ENCODE measurements at places on chromosomes 2 and 18.

GRCh38 chr2:67130531-67131256 is 266.4 kb upstream of the ETAA1 start:
- no peak overlapping the region for H3K4me3 ChIP-seq
- H3K36me3 ChIP-seq, result no peaks in the 10 kb centered on the region
- H3K27me3 ChIP-seq, result no peaks in the 10 kb centered on the region
- no peak overlapping the region for H3K27ac ChIP-seq
- H3K4me1 ChIP-seq, result no peaks in the 10 kb centered on the region

- no peak overlapping the region for H3K27ac ChIP-seq
- no peak overlapping the region for H3K4me3 ChIP-seq
- H3K36me3 ChIP-seq, result peaks cover 55% of the 10 kb centered on the region
- DNase-seq, result no peak
Measured at GRCh38 chr2:101837354-101837753, 139.8 kb downstream of the MAP4K4 start.

GRCh38 chr2:140529706-140530105 is 1601.1 kb downstream of the LRP1B start:
- H3K36me3 ChIP-seq, result no peaks in the 10 kb centered on the region
- no peaks in the 10 kb centered on the region for H3K27me3 ChIP-seq
- DNase-seq, result no peak
- H3K4me1 ChIP-seq, result no peaks in the 10 kb centered on the region

DNA sequence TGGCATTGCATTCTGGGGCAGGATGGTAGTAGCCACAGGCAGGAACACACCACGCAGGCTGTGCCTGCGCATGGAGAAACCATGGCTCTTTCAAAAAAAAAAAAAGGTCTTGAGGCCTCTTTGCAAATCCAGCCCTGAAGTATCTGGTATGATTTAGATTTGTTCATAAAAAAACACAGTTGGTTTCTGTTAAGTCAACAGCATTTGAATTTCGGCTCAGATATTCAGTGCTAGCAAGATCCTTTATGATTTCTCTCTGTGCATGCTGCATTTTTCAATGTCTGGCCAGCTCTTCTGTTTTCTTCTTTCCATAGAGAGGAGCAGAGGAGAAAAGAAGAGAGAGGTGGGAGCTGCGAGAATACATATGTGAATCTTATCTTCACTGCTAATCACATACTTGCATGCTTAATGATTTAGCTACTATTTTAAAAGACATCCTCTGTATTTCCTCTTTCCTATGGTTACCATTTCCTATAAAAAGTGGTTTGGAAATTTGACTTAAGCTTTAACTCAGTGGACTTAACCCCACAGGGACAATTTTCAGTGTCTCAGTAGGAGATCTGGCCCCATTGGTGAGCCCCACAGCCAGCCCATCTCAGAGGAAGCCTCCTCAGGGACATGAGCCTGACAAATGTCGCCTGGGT is 214.3 kb upstream of the APCDD1 start:
- H3K4me1 ChIP-seq, result no peaks in the 10 kb centered on the region
- H3K4me3 ChIP-seq, result no peak overlapping the region
- H3K27me3 ChIP-seq, result peaks cover 1% of the 10 kb centered on the region
- no peaks in the 10 kb centered on the region for H3K36me3 ChIP-seq

DNA sequence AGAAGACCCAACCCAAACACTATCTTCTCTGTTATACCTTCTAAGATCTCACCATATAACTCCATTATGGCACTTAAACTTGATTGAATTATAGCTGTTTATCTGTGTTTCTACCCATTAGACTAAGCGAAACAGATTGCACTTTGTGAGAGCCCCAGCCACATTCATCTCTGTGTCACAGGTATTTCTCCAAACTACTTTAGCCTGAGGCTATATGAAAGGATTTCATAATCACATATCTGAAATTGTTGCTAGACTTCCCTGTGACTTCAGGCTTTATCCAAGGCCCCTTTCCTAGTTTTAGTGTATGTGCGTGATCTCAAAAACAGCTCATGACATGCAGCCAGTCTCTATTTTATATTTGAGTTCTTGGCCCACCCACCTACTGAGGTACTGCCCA is 745.0 kb upstream of the ACVR2A start:
- no peaks in the 10 kb centered on the region for H3K36me3 ChIP-seq
- no peak overlapping the region for H3K4me3 ChIP-seq
- no peaks in the 10 kb centered on the region for H3K4me1 ChIP-seq
- no peak for DNase-seq

DNA sequence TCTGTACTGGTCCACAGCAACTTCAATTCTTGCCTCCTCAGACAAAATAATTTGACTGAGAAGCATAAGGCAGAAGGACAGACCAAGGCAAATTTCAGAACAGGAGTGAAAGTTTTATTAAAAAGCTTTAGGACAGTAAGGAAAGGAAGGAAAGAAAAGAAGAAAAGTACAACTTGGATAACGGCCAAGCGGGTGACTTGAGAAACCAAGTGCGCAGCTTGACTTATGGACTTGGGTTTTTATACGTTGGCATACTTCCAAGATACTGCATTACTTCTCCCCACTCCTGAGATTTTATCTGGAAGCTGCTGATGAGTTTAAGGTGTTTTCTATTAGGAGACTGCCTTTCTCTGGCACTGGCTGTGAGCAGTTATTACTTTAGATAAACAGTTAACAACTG is 64.7 kb downstream of the CCDC178 start:
- no peak overlapping the region for H3K27ac ChIP-seq
- no peak overlapping the region for H3K4me3 ChIP-seq
- H3K4me1 ChIP-seq, result no peaks in the 10 kb centered on the region

- no peaks in the 10 kb centered on the region for H3K27me3 ChIP-seq
- DNase-seq, result no peak
- H3K4me1 ChIP-seq, result peaks cover 25% of the 10 kb centered on the region
- peak overlapping the region; percentile 27 for H3K4me3 ChIP-seq
- peaks cover 2% of the 10 kb centered on the region for H3K36me3 ChIP-seq
Measured at GRCh38 chr2:112812318-112813267, 24.0 kb downstream of the IL1B start.

DNA sequence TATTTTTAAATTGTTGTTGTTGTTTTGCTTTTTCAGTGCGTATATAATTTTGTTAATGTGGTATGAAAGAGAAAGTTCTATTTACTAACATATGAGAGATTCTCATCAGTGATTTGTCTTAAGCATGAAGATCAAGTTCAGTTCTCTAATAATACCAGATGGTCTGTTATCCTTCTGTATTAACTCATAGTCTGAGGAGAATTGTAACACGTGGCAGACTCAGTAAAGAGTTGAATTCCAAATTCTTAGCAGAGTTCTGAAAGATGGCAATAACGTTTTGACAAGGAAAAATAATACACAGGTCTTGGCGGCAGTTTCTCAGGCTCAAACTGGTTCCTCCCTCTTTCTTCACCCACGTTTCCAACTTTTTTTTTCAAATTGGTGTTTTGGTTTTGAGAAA is 17.2 kb upstream of the COL3A1 start:
- H3K27ac ChIP-seq, result no peak overlapping the region
- H3K27me3 ChIP-seq, result no peaks in the 10 kb centered on the region
- H3K4me3 ChIP-seq, result no peak overlapping the region
- DNase-seq, result no peak

- no peaks in the 10 kb centered on the region for H3K27me3 ChIP-seq
- peaks cover 5% of the 10 kb centered on the region for H3K4me1 ChIP-seq
- no peaks in the 10 kb centered on the region for H3K36me3 ChIP-seq
- DNase-seq, result no peak
- no peak overlapping the region for H3K27ac ChIP-seq
Measured at GRCh38 chr2:58862244-58862643, 621.1 kb upstream of the FANCL start.

GRCh38 chr2:161992531-161992930 is 81.5 kb downstream of the DPP4 start:
- DNase-seq, result peak; percentile 90
- H3K4me1 ChIP-seq, result peaks cover 62% of the 10 kb centered on the region
- peak overlapping the region; percentile 98 for H3K27ac ChIP-seq
- H3K4me3 ChIP-seq, result peak overlapping the region; percentile 85
- H3K27me3 ChIP-seq, result no peaks in the 10 kb centered on the region
- peaks cover 64% of the 10 kb centered on the region for H3K36me3 ChIP-seq

DNA sequence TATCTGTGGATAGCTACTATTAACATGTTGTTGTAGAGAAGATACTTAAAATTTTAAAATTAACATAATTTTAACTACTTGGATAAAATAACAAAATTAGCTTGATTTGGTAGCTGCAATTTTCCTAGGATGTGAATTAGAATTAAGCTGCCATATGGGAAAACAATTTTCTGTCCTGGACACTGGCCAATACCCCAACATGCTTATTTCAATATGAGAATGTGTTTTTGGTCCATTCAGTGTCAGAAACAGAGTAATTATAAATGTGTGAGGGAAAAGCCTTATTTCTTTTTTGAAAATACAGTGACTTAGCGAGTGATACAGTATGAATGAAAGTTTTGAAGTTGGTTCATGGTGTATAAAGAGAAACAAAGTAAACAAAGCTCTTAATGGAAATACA is 948.3 kb upstream of the GYPC start:
- DNase-seq, result no peak
- no peaks in the 10 kb centered on the region for H3K36me3 ChIP-seq
- H3K4me3 ChIP-seq, result no peak overlapping the region
- H3K27me3 ChIP-seq, result no peaks in the 10 kb centered on the region
- no peaks in the 10 kb centered on the region for H3K4me1 ChIP-seq
- H3K27ac ChIP-seq, result no peak overlapping the region

DNA sequence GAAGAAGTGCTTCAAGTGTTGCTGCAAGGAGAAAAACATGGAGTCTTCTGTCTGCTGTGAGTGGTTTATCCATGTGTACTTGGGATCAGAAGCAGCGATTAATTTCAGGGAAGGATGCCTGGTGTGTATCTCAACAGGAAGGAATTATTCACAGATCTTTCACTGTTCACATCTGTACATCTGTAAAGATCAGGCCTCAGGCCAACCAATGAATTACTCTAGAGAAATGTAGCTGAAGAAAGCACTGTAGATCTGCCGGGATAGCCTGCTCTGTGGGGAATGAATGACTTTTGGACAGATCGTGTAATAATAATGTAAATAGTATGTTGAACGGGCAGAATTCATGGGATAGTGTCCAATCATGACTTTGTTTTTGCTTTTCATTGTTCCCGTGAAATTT is 54.0 kb upstream of the SPP2 start:
- H3K27me3 ChIP-seq, result peaks cover 7% of the 10 kb centered on the region
- H3K4me1 ChIP-seq, result peaks cover 23% of the 10 kb centered on the region
- no peaks in the 10 kb centered on the region for H3K36me3 ChIP-seq
- H3K27ac ChIP-seq, result no peak overlapping the region
- no peak for DNase-seq
- H3K4me3 ChIP-seq, result no peak overlapping the region

- H3K27me3 ChIP-seq, result peaks cover 5% of the 10 kb centered on the region
- no peak overlapping the region for H3K4me3 ChIP-seq
- H3K4me1 ChIP-seq, result peaks cover 17% of the 10 kb centered on the region
- no peak overlapping the region for H3K27ac ChIP-seq
- peaks cover 3% of the 10 kb centered on the region for H3K36me3 ChIP-seq
Measured at GRCh38 chr2:162342841-162343240, 1.1 kb upstream of the GCA start.

GRCh38 chr2:10271509-10271908 is 31.2 kb upstream of the HPCAL1 start:
- H3K4me1 ChIP-seq, result peaks cover 6% of the 10 kb centered on the region
- H3K36me3 ChIP-seq, result no peaks in the 10 kb centered on the region
- no peak for DNase-seq
- no peak overlapping the region for H3K27ac ChIP-seq
- no peak overlapping the region for H3K4me3 ChIP-seq

- H3K4me3 ChIP-seq, result no peak overlapping the region
- DNase-seq, result no peak
- H3K36me3 ChIP-seq, result peaks cover 40% of the 10 kb centered on the region
- H3K27me3 ChIP-seq, result no peaks in the 10 kb centered on the region
Measured at GRCh38 chr2:240128608-240129145, 7.4 kb downstream of the COPS9 start.

DNA sequence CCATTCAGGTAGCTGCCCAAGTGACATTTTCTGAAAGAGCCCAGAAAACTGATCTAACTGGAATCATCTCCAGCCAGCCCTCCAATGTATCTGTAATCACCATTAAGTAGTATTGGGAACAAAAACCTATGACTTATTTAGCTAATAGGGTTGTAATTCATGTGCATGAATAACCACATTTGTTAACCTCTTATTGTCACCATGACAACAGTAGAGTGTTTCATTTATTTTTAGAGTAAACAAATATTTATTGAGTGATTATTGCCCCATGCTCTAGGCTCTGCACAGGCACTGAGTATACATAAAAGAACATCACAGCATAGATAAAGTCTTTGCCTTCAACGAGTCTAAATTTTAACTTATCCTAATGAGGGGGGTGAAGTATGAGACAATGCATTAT is 265.4 kb upstream of the UBE2E3 start:
- DNase-seq, result no peak
- no peaks in the 10 kb centered on the region for H3K36me3 ChIP-seq
- no peaks in the 10 kb centered on the region for H3K4me1 ChIP-seq
- H3K27ac ChIP-seq, result no peak overlapping the region
- no peak overlapping the region for H3K4me3 ChIP-seq

DNA sequence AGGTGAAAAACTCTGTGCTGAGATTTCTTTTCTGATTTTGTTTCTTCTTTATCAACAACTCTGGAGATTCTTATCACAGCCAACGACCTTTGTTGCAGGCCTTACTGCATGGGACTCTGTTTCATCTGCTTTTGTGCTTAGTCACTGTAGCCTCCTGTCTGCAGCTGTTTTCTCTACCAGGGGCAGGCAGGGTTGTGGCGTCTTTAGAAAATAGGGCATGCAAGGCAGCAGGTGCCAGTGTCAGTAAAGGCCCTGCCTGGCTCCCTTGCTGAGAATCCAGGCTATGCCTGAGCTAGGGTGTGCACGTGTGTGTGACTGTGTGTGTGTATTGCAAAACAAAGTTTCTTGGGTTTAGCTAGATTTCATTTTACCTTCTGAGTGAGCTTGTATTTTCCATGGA is 14.6 kb upstream of the SLC9A2 start:
- no peaks in the 10 kb centered on the region for H3K4me1 ChIP-seq
- H3K27me3 ChIP-seq, result peaks cover 21% of the 10 kb centered on the region
- H3K27ac ChIP-seq, result no peak overlapping the region
- H3K4me3 ChIP-seq, result no peak overlapping the region
- no peaks in the 10 kb centered on the region for H3K36me3 ChIP-seq
- no peak for DNase-seq

DNA sequence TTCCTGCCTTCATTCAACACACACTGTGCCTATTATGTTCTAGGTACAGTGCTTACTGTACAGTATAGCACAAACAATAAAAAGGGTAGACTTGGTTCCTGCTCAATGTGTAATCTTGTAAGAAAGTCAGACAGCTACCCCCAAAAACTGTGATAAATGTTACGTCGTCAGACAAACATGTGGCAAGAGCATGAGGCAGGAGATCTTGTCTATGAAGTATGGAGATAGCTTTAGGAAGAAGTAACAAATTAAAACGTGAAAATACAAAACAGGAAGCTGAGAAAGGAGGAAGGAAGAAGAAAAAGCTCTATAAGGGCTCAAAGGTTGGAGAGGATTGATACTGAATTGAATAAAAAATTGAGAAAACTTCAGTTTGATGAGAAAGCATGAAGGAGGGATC is 276.2 kb upstream of the HNRNPA3 start:
- DNase-seq, result no peak
- H3K27ac ChIP-seq, result no peak overlapping the region
- no peak overlapping the region for H3K4me3 ChIP-seq
- H3K27me3 ChIP-seq, result peaks cover 15% of the 10 kb centered on the region
- no peaks in the 10 kb centered on the region for H3K36me3 ChIP-seq

Data from activated CD4-positive, alpha-beta T cell treated with anti-CD3 and anti-CD28 coated beads, Interleukin-2, amount 10 ng/mL, durations not matched to agents 24 days and 14 days (primary cell).